Epithelial cell of esophagus (primary cell): ENCODE measurements at places on chromosomes 12 and 14.

GRCh38 chr12:48946205-48946604, 11.1 kb downstream of the ARF3 start:
- no peak for DNase-seq

DNA sequence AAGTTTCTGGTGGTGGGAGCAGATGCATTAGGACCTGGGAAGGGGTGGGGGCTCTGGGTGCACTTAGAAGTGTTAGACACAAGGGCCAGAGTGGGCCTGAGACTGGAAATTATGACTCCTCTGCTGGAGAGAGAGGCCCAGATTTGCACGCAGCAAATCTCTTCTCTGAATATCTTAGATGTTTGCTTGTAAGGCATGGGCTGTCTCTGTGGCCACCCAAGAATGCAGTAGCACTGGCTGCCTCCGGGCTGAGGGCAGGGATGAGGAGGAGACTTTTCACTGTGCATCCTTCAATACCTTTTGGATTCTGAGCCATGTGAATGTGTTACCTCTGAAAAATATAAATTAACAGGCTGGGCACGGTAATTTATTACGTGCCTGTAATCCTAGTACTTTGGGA, 14.0 kb upstream of the RABGGTA start:
- DNase-seq = peak; percentile 47

GRCh38 chr14:87030197-87030596, 962.8 kb downstream of the GALC start:
- peak; percentile 87 for DNase-seq

- DNase-seq = no peak
Measured at GRCh38 chr12:85630851-85631250, 205.4 kb downstream of the RASSF9 start.
